ENCODE measurements at places on chromosomes 16 and 17.
A peak's percentile ranks its signal among the peaks of the same experiment; 100 is the strongest.

DNA sequence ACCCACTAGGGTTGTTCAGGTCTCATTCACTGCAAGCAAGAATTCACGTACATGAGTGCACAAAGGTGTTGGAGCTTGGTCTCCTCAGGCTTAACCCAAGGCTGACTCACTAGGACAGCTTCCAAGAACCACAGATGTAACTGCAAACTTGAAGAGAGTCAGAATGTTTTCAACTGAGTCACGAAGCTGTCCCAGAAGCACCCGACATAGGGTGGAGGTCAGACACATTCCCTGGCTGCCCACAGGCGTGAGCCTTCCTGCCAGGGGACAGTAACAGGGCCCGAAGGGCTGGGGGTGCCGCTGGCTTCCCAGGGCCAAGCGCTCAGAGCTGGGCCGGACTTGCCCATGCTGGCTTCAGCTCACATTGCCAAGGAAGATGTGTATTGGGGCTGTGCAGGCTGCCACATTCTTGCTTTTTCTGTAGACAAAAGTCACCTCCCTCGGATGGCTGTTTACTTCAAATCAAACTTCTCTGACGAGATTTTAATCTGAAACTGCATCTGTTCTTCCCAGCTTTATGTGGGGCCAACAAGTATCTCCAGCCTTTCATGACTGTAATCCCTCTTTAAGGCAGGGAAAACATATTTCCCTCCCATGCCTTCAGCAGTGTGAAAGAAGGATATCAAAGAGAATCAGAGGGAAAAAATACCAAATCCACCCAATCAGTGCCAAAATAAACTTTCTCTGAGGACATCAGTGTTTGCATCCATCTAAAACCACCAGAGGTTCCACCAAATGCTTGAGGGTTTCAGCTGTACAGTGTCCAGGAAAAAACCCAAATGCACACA lies 14.3 kb downstream of the CMTM3 start:
- DNase-seq, result peak; percentile 97

DNA sequence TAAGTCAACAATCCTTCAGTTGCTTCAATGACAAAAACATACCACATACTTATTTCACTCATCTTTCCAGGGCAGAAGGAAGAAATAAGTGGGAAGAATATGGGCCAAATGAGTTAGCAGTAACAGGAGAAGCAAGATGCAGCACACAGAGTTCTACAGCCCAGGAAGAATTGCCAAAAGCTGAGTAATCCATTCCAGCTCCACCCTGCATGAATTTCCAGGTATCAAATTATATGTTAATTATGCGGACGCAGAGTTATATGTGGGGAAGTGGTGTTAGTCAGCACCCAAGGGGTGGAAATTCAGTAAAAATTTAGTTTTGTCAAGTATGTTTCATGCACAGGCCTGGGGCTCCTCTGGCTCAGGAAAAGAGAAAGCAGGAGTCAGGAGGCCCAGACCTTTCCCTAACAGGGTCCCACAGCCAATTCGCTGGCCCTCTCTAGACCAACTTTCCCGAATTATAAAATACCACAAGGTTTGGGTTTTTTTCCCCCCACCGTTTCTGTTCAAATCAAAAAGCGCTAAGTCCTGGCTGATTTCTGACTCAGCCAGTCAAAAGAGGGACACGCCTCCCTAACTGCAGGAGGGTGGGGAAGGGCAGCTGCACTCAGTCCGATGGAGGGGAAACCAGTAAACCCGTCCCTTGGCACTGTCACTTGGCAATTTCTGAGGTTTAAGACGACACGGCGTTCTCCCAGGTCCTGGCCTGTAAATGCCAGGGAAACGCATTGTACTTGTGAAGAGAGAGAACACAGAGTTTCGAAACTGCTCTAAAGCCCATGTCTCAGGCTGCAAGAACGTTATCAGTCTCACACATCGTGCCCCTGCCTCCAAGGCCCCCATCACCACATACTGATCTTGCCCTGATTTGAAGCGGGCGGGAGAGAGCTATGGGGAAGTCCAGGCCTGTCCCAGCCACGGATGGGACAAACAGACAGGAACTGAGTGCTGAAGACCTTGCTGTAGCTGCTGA lies 58.1 kb downstream of the ZFHX3 start:
- DNase-seq, result peak; percentile 91

DNA sequence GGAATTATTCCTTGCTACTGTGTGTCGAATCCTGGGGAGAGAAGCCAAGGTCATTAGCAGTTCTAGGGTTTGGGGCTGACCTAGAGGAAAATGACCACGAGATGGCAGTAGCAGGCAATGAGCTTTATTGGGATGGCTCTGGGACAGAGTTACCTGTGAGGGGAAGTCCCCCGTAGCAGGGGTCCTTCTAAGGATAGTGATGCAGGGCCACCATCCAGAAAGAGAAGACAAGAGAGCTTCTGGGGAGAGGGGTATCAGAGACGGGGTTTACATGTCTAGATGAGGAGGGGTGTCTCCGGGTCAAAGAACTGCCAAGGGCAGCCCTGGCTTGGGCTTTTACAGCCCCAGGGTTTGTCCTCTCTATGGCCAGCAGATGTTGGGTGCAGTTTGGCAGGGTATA lies 6.4 kb upstream of the GGT6 start:
- peak; percentile 65 for DNase-seq

DNA sequence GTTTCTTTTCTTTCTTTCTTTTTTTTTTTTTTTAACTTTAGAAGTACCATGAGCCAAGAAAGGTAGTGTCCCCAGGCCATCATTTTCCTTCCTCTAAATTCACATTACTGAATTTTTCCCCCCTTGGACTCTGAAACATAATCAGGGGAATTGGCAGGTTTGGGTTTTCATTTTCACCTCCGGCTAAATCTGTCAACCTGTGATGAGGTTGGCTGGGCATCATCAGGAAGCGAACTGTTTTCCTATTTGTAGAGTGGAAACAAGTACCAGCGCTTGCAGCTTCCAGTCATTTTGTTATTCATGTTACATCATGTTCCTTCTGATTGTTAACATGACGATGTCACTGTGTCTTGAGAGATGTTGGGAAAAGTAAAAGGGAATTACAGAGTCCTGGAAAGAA lies 641.9 kb upstream of the RBFOX1 start:
- no peak for DNase-seq

GRCh38 chr16:17083628-17084027 lies 387.1 kb downstream of the XYLT1 start:
- DNase-seq, result no peak

DNA sequence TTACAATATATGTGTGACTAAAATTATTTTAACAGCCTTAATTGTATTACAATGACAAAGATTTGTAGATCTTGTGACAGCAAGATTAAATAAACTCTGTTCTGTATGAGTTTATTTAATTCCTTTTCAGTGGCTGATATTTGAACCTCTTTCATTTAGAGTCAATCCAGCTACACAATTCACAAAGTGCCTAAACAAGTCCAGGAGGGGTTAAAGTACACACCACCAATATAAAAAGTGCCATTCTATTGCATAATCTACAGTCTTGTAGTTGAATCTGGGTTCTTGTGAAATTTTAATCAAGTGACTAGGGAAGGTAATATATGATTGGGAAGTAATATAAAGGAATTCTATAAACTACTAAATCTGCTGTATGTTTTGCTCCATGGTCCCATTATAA lies 3.9 kb upstream of the NFAT5 start:
- DNase-seq, result no peak

DNA sequence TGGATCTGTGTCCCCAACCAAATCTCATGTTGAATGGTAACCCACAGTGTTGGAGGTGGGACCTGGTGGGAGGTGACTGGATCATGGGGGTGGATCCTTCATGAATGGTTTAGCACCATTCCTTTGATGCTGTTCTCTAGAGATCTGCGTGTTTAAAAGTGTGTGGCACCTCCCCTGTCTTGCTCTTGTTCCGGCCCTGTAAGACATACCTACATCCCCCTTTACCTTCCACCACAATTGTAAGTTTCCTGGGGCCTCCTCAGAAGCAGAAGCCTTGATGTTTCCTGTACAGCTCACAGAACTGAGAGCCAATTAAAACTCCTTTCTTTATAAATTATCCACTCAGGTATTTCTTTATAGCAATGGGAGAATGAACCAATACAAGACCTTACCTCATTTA lies 257.7 kb downstream of the XYLT1 start:
- DNase-seq, result no peak

DNA sequence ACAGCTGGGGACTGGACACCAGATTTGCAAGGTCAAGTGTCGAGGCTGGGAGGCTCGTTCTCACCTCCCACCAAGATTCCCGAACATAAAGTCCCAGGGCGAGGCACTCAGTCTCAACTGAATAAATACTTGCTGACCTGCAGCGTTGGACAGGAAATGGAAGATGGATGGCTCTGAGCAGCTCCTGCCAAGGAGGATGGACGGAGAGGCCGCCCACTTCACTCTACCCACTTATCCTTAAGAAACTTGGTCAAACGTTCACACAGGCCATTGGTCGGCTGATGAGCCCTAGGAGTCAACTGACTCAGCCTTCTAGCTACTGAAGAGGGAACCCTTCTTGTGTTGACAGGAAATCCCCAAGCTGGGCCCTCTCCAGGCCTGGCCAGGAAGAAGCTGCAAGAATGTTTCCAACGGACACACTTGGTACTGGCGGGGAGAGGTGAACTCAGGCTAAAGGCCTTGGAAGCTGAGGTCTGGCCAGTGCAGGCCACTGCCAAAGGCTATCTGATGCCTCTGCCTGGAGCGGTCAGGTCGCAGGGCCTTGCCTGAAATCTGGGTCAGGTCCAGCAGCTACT lies 50.0 kb downstream of the VAC14 start:
- DNase-seq, result peak; percentile 90

- no peak for DNase-seq
Measured at GRCh38 chr17:12247761-12248160, 227.1 kb downstream of the MAP2K4 start.

DNA sequence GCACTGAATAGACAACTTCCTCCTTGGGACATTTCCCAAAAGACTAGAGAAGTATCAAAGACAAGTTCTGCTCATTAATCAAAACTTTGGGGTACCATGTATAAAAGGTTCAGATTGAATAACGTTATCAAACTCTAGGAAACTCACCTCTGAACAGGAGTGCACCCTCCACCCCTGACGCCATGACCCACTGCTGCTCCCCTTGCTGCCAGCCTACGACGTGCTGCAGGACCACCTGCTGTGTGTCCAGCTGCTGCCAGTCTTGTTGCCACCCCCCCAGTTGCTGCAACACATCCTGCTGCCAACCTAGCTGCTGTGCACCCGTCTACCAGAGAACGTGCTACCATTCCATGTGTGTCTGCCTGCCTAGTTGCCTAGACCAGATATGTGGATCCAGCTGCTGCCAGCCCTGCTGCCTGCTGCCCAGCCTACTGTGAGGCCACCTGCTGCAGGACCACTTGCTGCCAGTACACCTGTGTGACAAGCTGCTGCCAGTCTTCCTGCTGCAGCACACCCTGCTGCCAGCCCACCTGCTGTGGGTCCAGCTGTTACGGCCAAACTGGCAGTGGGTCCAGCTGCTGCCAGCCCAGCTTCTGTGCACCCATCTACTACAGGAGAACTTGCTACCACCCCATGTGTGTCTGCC lies 13.8 kb upstream of the KRTAP9-2 start:
- DNase-seq, result no peak

GRCh38 chr17:82957469-82957795 lies 117.6 kb upstream of the ZNF750 start:
- DNase-seq, result no peak

- peak; percentile 84 for DNase-seq
Measured at GRCh38 chr17:81256616-81257015, 17.5 kb downstream of the NDUFAF8 start.
